Adrenal gland (tissue), 19 donors: ENCODE measurements at places on chromosomes 11 and 22. TPM values are rescaled to one million over a fixed set of nuclear protein-coding genes. Genes with fewer than 3 reads are reported as not detected.

DNA sequence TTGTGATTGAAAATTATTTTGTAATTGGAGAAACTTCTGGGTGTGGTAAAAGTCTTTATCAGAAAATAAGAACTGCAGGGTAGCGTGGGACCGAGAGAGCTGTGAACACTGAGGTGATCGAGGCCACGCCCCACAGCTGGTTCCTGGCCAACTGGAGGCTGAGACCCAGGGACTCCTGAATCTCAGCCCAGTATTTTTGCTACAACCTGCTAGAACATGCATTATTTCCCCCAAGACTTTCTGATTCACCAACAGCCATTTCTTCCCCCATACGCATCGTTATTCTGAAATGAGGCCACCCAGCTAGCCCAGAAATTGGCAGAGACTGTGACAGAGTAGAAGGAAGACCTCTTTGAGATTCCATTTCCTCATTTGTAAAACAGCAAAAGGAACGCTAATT is 3.4 kb upstream of the FGF19 start:
- DNase-seq, result no peak

- no peak for DNase-seq
Observed at GRCh38 chr11:86418917-86419316, 44.2 kb downstream of the CCDC81 start.

DNA sequence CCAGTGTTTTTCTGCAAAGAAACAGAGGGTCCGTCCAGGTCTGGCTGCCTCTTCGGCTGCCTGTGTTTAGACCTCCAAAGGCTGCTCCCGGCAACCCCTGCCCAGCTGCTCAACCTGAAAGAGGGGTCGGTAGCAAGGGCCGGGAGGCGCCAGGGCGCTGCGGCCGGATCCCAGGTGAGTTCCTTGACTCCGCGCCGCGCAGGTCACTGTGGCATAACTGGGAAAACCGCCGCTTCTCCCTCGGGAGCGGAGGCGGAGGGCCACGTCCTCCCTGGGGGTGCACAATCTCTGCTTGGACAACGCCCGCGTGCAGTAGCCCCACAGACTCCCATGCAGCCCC is 1.0 kb upstream of the BRSK2 start:
- no peak for DNase-seq

DNA sequence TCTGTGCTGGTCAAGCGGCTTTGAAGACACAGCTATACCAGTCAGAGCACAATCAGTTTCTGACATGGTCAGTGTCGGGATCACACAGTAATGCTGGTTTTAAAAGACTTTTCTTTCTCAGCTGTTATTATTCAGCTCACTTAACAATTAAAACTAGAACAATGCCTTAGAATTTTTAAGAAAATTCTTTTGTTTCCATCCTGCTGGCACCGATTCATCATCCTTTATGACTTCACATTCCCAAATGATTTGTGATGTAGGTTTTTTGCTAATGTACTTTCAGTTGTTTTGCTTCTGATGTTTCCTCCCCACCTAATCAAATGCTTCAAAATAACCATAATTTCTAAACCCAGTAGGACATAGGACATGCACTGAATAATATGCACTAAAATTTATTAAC is 34.5 kb upstream of the OLFML1 start:
- DNase-seq, result no peak

DNA sequence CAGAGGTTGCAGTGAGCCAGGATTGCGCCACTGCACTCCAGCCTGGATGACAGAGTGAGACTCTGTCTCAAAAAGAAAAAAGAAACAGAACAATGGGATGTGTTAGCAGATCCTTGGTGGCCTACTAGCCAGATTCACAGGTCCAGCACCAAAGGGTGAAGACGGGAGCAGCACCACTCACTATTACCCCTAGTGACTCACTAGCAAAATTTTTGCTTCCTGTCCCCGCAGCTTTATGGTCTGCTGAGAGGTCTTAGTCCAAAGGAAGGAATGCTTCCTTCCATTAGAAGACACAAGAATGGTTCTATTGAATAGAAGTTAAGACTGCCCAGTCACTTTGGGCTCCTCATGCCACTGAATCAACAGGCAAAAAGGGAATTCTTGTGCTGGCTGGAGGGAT is 35.9 kb upstream of the NUP50 start:
- no peak for DNase-seq

- DNase-seq, result no peak
Observed at GRCh38 chr11:73327812-73328364, 19.8 kb downstream of the ARHGEF17 start.

DNA sequence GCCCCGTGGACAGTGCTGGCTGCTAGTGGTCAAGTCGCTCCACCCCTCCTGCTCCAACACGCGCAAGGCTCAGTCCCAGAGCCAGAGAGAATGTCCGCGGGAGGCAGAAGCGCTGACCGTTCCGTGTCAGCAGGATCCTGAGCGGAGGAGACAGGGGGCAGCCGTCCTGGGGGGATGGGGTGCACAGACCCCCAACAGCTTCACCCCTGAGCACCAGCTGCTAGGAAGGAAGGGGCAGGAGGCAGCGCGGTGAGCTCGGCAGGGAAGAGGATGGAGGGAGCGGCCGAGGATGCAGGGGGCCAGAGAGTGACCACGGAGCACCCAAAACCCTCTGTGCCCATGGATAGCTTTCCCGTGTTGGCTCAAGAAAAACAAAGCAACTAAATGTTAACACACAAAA is 6.4 kb upstream of the TTLL8 start:
- DNase-seq, result no peak

GRCh38 chr11:96763244-96763643 is 373.4 kb downstream of the JRKL start:
- DNase-seq, result no peak

- DNase-seq, result peak; percentile 37
Observed at GRCh38 chr11:100562128-100562527, 125.0 kb upstream of the ARHGAP42 start.

DNA sequence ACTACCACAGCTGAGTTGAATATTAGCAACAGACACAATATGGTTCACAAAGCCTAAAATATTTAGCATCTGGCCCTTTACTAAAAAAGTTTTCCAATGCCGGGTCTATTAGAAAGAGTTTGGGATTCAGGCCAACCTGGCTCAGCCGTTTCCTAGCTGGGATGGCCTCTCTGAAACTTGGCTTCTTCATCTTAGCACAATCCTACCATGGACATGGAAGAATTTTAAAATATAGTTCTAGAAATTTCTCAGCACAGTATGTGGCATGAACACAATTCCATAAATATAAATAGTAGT is 103.8 kb downstream of the RRAS2 start:
- DNase-seq, result no peak

- no peak for DNase-seq
Observed at GRCh38 chr11:36743039-36743438, 145.0 kb upstream of the RAG2 start.

GRCh38 chr11:68583041-68583446 is 101.3 kb upstream of the GAL start:
- no peak for DNase-seq

GRCh38 chr11:77497368-77497767 is 23.5 kb upstream of the PAK1 start:
- DNase-seq, result no peak

- no peak for DNase-seq
Observed at GRCh38 chr22:25497716-25498115, 66.8 kb upstream of the GRK3 start.

- no peak for DNase-seq
Observed at GRCh38 chr11:129636926-129637325, 178.7 kb upstream of the TMEM45B start.

- DNase-seq, result no peak
Observed at GRCh38 chr11:124331873-124332272, 11.9 kb upstream of the OR8D2 start.

DNA sequence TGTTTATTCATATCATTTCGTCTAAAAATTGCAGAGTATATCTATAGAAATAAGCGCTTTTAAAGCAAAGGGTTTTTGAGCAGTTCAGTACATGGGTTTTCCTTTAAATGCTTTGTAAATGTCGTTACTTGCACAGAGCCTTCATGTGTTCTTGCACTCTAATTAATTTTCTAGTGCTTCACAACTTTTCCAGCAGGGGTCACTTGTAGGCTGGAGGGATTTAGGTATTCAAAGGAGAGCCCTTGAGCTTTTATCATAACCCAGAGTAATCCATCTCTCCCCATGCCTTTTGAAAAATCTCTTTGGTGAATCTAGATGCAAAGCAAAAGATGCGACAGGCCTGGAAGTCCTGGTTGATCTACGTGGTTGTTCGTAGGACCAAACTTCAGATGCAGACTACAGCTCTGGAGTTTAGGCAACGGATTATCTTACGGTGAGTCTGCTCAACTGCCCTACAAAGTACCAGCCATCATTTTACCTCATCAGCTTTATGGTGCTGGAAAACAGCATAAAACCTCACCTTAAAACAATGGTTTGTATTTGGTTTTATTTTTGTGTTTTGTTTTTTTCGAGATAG is 60.4 kb downstream of the SFI1 start:
- DNase-seq, result peak; percentile 25

DNA sequence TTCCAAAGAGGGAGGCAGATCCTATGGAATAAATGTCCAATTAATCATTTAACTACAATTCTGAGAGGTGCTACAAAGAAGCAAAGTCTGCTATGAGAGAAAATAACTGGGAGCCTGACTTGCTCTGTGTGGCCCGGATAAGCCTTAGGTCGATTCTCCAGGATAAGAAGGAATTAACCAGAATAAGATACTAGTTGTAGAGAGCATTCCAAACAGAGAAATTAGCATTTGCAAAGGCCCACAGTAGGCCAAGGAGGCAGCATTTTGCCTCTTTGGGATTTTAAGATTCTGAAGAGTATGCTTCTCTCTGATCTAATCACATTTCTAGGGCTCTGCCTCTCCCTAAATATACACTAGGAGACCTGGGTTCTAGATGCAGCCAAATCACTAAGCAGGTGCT is 113.7 kb downstream of the SNX19 start:
- DNase-seq, result no peak

DNA sequence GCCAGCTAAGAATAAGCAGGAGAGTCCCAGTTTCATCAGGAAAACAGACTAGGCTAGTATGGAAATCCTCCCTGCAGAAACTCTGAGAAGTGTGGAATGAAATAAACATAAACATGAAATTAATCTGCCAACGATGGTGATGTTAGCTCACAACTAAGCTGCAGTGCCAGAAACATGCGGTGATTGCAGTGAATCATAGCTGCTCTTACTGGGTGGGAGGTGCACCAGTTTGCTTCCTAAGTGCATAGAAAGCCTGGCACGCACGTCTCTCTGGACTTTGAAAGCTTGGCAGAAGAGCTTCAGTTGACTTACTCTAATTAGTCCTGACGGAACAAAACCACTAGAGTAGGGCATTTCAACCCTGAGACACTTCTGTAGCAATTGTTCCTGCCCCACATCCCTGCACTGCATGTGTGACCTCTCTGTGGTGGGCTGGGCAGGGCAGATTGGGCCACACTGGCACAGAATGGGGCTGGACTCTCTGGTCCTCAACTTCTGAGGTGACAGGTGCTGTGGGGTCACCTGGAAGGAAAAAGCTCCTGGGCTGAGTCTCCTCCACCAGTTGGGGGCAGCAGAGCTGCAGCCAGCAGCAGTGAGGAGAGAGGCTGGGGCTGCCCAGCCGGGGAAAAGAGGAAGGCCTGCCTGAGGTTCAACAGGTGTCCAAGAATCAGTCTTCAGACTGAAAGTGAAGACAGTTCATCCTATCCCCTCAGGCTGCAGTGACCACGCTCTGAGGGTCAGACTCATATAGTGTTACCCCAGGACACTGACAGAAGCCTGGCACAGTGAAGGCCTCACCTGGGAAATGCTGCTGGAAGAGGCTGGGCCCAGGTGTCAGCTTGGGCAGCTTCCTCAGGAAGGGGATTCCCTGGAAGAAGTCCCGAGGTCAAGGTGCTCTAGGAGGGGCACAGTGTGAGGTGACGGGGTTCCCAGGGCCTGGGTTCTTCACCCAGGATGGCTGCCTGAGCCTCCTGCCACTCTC is 40.5 kb downstream of the GGTLC2 start:
- peak; percentile 26 for DNase-seq

- no peak for DNase-seq
Observed at GRCh38 chr22:48548391-48548790, 1279.3 kb downstream of the BRD1 start.

DNA sequence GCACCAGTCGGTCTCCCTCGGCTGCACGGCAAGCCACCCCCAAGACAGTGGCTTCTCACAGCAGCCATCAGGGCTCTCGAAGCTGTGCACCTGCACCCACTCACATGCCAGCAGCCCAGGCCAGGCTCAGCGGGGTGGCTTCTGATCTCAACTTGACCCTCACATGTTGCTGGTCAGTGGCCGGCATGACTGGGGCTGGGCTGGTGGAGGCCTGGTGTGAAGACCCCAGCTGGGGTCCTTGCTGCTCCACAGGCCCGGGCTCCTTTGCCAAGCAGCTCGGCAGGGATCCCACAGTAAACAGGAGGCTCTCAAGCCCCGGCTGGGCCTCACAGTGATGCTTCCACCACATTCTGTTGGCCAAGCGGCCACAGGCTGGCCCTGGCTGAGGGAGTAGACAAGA is 128.2 kb downstream of the BRD1 start:
- no peak for DNase-seq

DNA sequence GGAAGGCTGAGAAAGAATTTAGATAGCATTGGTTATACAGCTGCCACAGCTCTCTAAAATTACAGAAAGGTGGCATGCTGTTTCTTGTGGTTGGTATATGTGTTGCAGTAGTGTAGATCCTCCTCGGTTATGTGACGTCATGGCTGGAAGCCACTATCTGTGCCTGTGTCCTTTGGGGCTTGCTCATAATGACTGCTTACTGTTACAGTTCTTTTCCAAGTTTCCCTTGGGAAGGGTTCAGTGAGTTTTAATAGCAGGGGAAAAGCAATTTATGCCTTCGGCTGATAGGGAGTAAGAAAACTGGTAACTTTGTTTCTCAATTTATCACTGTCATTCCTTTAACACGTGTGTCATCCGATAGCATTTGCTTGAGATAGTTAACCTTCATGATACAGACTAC is 47.2 kb downstream of the POLD3 start:
- DNase-seq, result no peak

DNA sequence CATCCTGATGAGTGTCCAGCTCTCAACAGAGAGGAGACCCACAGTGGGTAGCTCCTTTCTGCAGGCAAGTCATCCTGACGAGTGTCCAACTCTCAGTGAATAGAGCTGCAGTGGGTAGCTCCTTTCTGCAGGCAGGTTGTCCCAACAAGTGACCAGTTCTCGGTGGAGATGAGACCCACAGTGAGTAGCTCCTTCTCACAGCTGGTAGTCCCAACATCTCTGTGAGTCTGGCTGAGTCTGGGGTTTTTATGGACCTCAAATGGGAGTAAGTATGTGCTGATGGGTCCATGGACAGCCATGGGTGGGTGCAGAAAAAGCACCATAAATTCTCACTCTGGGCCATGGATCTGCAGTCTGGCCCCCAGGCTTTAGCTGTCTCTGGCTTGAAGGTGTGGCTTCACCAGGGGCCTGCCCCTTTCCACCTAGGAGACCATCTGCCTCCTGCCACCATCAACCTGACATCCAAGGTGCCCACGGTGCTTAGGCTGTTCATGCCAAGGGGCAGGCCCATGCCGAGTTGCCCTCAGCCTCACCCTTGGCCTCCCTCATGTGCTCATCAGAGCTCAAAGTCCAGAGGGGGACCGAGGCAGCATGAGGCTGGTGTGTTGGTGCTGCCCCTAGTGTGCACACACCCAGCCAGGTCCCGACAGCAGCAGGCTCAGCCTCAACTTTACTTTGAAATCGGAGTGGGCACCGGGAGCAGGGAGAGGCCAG is 15.3 kb downstream of the NPAT start:
- no peak for DNase-seq

- no peak for DNase-seq
Observed at GRCh38 chr11:128095466-128095981, 491.8 kb downstream of the ETS1 start.

- DNase-seq, result peak; percentile 58
Observed at GRCh38 chr11:67117672-67118180, 1.3 kb upstream of the KDM2A start.

The OR52A1 gene
- not detected for total RNA-seq

The TRIM51 gene
- not detected for total RNA-seq

The APOBEC3H gene
- total RNA-seq, result not detected

The MUC2 gene
- 0.12 TPM for total RNA-seq

The GRK3 gene
- total RNA-seq, result 4.6 TPM
